ENCODE measurements at places on chromosomes 11 and 22.
A peak's percentile ranks its signal among the peaks of the same experiment; 100 is the strongest.

DNA sequence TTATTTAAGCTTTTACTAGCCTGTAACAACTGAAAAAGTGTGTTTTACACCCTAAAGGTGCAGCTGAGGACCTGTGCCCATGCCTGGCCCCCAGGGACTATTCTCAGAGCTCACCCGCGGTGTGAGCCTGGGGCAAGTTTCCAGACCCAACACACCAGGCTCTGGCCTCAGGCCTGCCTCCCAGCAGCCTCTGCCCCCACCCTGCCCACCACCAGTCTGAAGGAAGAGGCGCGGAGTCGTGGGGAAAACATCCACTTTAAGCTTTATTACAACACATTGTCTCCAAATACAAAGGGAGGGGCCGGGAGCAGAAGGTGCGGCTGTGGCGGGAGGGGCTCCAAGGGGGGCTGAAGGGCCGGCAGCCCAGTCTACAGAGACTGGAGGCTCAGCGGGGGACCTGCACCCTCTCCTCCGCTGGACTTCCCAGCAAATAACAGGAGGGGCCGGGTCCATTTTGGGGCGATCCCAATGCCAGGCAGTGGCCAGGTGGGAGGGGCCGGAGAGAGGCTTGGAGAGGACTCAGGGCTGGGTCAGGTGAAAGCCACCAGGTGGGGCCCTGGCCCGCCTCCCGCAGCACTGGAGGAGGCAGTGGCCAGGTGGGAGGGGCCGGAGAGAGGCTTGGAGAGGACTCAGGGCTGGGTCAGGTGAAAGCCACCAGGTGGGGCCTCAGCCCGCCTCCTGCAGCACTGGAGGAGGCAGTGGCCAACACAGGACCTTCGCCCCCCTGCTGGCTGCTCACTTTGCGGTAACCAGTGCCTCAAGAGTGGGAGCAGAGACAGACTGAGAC lies 18.1 kb downstream of the DUSP8 start:
- no peak for DNase-seq

DNA sequence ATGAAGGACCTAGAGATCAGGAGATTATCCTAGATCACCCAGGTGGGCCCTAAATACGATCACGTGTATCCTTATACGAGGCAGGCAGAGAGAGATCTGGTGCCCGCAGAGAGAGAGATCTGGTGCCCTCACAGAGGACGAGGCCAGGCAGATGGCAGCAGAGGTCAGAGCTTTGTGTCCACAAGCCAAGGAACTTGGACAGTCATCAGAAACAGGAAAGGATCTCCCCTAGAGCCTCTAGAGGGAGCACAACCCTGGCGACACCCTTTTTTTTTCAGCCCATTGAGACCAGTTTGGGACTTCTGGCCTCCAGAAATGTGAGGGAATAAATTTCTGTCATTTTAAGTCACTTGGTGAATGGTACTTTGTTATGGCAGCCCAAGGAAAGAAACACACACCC lies 25.5 kb upstream of the TIMP3 start:
- DNase-seq = no peak

GRCh38 chr11:47415949-47416472 lies 7.6 kb downstream of the SLC39A13 start:
- no peak for DNase-seq

DNA sequence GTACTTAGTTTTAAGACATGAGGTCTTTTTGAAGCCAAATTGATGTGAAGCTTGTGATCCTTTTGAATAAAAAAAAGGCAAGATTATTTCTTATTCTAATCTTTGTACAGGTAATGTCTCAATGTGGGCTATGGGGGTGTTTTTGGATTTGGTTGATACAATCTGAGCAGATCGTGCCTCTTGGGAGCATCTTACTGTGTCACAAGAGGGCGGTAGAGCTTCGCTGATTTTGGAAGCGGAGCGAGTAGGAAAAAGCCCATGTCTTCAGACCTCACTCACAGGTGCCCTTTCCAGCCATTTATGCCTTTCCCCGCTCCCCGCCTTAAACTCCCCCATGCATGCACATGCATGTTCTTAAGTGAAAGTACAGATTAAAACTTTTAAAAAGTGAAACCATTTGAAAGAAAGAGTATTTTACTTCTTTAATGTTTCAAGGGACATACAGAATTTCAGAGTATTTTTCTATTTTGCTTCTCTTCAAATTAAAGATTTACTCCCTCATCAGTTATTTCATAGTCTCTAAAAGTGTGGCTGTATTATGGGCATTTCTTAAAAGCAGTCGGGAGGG lies 18.8 kb downstream of the DDX25 start:
- DNase-seq = peak; percentile 14
